ENCODE measurements at places on chromosomes 2 and 18.

GRCh38 chr2:208006337-208006736 is 19.0 kb downstream of the PLEKHM3 start:
- no peak for DNase-seq

- DNase-seq = no peak
These were observed 103.8 kb downstream of the EPHA4 start for GRCh38 chr2:221468317-221468716.

- no peak for DNase-seq
These were observed 216.9 kb downstream of the MYO3B start for GRCh38 chr2:170394641-170395387.

DNA sequence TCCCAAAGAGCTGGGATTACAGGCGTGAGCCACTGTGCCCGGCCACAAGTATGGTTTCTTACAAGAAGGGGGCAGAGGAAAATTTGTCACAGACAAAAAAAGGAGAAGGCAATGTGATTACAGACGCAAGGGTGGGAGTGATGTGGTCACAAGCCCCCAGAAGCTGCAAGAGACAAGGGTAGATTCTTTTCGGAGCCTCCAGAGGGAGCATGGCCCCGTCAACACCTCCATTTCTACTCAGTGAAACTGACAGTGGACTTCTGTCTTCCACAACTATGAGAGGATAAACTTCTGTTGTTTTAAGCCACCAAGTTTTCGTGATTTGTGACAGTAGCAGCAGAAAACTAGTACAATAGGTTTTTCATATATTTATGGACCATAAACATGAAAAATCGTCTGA is 2.1 kb upstream of the TCF7L1 start:
- DNase-seq = peak; percentile 44

DNA sequence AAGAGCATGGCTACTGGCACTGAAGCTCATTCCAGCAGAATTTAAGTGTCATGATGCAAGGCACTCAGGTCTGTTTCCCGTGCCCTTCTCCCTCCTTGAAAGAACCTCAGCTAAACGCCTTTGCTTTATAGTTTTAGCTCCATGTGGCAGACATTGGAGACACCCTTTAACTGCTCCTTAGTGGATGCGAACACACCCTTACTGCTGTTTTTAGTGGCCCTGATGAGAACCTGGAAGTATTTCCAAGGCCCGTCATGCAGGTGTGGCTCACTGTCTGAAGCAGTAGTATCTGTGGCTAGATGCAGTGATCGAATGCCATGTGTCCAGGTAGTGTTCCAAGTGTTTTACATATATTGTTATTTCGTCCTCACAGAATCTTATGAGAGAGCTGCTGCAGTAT is 28.3 kb downstream of the KIF5C start:
- DNase-seq = no peak

GRCh38 chr2:37527361-37527760 is 144.1 kb downstream of the CDC42EP3 start:
- no peak for DNase-seq

GRCh38 chr2:26897807-26898479 is 50.0 kb downstream of the DPYSL5 start:
- DNase-seq = no peak

DNA sequence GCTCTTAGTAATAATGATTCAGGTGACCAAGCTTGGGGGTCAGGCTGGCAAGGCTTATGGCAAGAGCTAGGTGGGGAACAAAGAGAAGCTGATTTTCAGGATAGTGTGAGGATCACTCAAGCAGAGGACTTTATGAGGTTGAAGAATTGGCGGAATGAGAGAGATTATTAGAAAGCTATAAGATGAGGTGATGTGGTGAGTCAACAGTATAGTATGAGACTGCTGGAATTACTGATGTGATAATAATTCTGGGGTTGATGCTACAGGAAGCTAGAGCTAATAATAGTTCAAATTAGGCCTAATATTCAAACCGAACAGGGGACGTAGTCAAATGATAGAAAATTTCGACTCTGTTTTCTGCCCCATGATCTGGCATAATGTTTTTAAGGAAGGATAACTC is 2115.3 kb upstream of the PIK3C3 start:
- DNase-seq = peak; percentile 42

GRCh38 chr2:232336241-232336736 is 42.3 kb upstream of the ALPP start:
- no peak for DNase-seq

DNA sequence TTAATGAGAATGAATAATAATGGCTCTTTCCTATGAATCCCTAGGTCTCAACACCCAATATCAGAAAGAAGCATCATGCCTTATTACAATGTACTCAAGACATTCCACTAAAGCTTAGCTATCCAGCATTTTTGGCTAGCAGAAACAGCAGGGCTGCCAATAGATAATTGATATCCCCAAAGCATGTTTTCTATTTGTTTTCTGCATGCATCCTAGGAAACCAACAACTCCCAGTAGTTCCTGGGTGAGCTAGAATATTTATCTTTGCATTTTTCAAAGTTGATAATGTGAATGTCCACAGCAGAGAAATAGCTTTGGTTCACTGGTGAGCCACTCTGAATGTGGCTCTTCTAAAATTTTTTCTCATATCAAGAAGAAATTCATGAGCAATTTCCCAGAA is 5.8 kb upstream of the ANTXR1 start:
- DNase-seq = no peak

GRCh38 chr2:207483477-207483876 is 46.3 kb upstream of the CREB1 start:
- peak; percentile 73 for DNase-seq

GRCh38 chr2:235505181-235505741 is 11.4 kb downstream of the AGAP1 start:
- DNase-seq = no peak

GRCh38 chr2:4424153-4424552 is 720.8 kb downstream of the DCDC2C start:
- DNase-seq = no peak

DNA sequence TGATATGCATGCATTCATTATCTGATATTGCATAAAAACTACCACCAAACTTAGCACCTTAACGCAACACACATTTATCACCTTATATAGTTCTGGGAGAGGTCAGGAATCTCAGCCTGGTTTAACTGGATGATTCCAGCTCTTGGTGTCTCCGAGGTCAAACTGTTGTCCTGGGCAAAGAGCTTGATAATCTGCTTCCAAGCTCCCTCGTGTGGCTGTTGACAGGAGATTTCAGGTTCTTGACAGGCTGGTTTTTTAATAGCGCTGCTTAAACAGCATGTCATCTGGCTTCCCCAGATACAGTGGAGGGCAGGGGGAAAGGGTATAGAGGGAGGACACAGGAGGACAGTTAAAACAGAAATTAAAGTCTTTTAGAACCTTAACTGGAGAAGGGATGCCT is 785.0 kb downstream of the CNTNAP5 start:
- no peak for DNase-seq

DNA sequence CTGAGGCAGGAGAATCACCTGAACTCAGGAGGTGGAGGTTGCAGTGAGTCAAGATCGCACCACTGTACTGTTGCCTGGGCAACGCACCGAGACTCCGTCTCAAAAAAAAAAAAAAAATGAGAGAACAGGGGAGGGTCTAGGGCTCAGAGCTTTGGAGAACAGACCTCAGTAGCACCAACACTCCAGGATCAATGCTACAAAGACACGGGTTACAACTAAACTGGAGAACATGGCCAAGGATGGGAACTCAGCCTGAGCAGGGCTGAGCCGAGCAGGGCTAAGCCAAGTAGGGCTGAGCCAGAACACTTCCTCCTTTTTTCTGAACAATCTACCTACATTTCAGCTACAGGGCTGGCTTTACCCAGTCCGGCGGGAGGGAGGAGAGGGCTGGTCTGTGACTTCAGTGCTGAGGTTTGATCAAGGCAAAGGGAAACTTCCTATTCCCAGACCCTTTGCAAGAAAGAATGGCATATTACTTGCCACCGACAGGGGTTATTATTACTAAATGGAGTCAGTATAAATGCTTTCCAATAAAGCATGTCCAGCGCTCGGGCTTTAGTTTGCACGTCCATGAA is 2.9 kb upstream of the CASP8 start:
- no peak for DNase-seq

GRCh38 chr2:41972179-41972578 is 75.6 kb upstream of the PKDCC start:
- DNase-seq = no peak

GRCh38 chr2:237873421-237873831 is 14.0 kb downstream of the RAMP1 start:
- DNase-seq = peak; percentile 35

GRCh38 chr2:101041413-101041812 is 39.3 kb downstream of the RPL31 start:
- DNase-seq = no peak

GRCh38 chr2:232466221-232466620 is 10.3 kb downstream of the ALPI start:
- DNase-seq = no peak

- no peak for DNase-seq
These were observed 233.5 kb downstream of the DYM start for GRCh38 chr18:49227001-49227380.

GRCh38 chr2:100188326-100188725 is 45.9 kb upstream of the AFF3 start:
- DNase-seq = no peak

- DNase-seq = no peak
These were observed 88.3 kb downstream of the RHOB start for GRCh38 chr2:20534913-20535801.

DNA sequence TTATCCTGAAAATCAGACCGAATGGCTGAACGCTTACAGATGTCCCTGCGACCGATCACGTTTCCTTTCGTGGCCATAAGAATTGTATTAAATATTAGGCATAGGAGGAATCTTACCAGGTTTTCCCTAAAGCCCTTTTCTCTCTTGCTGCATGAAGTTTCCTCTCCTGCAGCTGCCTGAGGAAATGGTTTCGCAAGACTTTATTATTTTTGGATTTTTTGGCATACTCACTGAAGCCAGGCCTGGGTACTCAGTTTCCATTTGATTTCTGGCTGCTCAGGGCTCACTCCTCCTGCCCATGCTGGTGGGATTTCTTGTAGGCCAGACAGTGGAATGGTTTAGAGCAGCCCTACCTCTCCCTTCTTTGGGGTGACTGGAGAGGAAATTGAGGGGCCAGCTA is 114.0 kb downstream of the KLHL29 start:
- peak; percentile 22 for DNase-seq

GRCh38 chr2:156437931-156438410 is 1.8 kb downstream of the GPD2 start:
- peak; percentile 29 for DNase-seq

DNA sequence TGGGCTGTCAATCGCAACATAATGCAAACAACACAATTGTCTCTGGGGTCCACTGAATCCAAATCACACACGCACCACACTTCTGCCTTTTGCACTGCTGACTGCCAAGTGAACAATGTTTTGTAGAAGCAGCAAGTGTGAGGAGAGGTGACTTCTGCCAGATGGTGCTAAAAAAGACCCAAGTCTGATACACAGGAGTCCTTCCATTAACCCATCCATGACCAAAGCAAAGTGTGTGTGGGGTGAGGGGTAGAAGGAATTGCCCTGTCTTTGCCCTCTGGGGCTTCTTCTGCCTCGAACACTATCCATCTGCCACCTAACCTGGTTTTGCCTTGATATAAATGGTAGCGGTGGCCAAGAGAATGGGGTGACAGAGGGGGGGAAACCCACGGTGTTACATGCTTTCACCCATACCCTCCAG is 50.0 kb downstream of the C2orf42 start:
- no peak for DNase-seq

- no peak for DNase-seq
These were observed 98.3 kb downstream of the NRP2 start for GRCh38 chr2:205780645-205781044.

- peak; percentile 87 for DNase-seq
These were observed 85.2 kb downstream of the GLI2 start for GRCh38 chr2:120820953-120821279.

- no peak for DNase-seq
These were observed 173.6 kb downstream of the BCL2 start for GRCh38 chr18:63145851-63146555.

DNA sequence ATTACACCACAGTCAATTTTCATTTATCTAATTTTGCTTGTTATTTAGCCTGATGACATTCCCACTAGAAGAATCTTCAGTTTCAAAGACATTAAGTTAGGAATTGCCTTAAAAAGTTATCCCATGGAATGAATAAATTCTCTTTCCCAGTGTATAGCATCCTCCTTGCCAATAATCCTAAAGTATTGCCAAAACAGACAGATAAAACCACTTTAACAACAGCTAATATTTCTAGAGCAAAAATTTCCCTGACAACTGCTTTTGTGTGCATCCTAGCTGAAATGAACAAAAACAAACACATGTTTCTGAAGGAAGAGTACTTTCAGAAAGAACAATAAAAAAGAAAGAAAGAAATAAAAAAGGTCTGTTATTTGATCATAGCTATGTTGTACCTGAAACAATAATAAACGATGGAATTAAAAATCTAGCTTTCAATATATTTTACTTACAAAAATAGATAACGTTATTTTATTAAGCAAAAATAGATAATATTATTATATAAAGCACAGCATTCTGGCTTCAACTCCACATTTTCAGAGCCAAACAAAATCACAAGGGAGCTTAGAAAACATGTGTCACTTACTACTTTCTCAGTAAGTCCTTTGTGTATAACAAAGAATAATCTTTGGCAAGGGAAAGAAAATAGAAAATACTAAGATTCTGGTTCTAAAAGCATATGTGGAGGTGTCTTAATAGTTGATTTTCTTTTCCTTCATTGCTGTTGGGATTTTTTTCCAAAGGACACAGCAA is 939.0 kb upstream of the CRIM1 start:
- no peak for DNase-seq

- DNase-seq = peak; percentile 48
These were observed 30.2 kb downstream of the ITGB1BP1 start for GRCh38 chr2:9392898-9393765.

DNA sequence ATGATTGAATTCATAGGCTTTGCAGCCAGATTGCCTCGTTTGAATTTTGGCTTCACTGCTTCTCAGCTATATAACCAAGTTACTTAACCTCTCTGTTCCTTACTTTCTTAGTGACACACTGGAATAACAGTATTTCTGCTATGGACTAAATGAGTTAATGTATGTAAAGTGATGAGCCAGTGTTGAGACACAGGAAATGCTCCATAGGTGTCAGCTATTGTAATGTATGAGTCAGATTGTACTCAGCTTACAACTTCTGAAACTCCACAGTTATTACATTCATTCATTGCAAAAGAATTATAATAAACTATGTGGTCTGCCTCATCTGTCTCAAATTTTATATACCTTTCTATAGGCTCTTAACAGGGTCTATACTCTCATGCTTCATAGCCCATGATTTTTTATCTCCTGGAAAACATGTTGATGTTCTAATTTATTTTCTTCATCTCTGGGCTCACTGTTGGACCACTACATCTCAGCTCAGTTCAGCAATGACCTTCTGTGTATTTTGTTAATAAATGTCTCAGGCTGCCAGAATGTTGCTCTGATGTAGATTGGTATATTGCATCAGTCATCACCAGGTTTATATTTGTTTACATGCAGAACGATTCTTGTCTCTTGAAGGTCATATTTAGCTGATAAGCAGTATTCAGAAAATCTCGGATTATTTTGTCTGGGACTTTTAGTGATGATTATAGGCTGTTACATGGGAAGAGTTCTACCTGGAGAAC is 76.2 kb downstream of the MAP3K20 start:
- peak; percentile 95 for DNase-seq

Measured in fibroblast of skin of right biceps (primary cell).